ENCODE measurements at places on chromosomes 4 and X.

DNA sequence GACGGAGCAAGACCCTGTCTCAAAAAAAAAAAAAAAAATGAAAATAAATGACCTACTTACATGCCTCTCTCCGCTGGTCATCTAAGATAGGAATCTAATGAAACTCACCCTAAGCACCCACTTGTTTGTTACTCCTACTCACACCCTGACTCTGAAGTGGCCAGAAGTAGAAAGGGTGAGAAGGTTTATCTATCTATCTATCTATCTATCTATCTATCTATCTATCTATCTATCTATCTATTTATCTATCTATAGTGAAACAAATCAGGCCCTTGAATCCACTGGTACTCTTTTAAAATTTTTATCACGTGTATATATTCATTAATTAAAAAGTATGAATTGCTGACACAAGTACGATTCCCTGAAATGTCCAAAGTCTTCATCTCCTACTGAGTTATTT, 75.2 kb downstream of the SLC10A7 start:
- no peak for DNase-seq

DNA sequence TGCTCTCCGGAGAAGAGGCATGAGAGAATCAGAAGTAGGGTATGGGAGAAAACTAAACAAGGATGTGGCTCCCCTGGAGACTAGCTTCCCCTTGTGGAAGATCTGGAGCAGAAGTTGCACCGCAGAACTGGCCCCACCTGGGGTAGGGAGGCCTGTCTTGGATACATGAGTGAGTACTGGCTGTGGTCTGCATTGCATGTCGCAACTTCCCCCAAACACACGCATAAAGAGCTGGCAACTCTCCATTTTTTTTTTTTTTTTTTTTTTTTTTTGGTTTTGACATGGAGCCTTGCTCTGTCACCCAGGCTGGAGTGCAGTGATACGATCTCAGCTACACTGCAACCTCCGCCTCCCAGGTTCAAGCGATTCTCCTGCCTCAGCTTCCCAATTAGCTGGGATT, 119.9 kb downstream of the EGF start:
- DNase-seq, result no peak

DNA sequence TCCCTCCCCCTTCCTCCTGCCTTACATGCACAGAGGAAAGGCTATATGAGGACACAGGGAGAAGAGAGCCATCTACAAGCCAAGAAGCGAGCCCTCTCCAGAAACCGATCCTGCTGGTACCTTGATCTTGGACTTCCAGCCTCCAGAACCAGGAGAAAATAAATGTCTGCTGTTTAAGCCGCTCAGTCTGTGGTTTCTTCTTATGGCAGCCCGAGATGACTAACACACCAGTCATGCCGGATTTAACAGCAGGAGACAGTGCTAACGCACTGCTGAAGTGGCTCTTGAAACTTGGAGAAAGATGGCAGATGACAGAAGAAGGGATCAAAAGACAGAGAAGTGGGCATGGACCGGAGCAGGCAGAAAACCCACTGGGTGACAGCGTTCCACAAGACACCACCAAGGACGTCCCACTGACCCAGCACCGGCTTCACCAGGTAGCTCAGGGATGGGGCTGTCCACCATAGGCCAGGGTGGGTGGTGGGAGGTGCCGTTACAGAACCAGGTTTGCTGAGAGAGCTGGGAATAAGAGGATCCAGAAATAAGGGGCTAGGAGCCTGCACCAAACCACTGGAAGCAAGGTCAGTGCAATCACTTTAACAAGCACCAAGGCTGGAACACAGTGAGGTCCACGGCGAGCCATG, 6.2 kb upstream of the MAN2B2 start:
- DNase-seq, result no peak

DNA sequence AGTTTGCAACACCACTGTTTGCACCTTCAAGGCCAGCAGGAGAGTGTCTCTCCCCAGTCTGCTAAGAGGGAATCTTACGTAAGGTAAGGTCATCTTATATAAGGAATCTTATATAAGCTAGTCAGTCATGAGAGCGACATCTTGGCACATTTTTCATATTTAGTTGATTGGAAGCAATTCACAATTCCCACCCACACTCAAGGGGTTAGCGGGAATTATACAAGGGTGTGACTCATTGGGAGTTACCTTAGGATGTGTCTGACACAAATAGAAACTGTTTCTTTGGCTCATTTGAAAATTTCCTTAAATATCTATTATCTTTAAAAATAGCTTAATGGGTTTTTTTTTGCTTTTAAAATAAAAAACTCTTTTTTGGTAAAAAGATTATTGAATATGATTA, 62.1 kb upstream of the GRPR start:
- no peak for DNase-seq

DNA sequence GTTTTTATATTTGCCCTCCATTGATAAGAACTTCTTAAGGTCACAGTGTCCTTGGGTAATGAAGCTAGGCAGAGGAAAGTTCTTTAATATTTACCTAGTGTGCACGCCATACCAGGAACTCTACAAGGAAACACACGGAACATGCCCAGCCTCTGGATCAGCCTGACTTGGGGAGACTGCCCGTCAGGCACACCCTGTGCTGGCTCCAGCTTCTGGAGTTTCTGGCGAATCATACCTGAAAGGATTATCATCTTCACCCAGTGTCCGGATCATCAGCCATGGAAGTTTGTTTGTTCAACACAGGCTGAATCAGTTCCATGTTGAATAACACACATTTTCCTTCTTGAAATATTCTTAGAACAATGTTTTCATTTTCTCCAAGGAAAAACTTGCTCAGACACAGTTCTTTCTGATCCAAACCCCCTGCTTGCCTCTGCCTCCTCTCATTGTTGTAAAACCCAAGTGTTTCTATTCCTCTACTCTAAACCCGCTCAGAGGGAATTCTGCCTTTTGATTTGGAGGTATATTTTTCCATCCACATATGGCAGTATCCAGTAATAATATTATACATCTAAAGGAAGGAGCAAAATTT, 176.7 kb downstream of the SHROOM3 start:
- no peak for DNase-seq

- DNase-seq, result no peak
These were observed 61.4 kb downstream of the WFS1 start for GRCh38 chr4:6331018-6331417.

DNA sequence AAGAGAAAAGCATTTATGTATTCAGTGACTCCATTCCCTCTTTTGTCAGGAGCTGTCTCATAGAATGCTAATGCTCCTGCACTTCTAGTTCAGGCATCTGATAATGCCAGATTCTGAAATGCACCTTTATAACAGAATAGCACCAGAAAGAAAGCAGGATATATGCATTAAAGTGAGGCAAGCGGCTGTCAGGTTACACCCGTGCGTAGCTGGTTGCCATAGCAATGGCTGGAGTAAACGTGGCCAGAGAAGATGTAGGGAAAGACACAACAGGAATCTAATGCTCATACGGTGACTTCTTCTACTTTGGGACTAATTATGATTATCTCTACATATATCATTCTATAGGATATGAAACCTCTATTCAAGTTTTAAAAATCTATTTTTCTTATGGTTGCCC, 5.9 kb downstream of the EMCN start:
- no peak for DNase-seq

- DNase-seq, result no peak
These were observed 148.3 kb downstream of the DCTD start for GRCh38 chr4:182768838-182769237.

DNA sequence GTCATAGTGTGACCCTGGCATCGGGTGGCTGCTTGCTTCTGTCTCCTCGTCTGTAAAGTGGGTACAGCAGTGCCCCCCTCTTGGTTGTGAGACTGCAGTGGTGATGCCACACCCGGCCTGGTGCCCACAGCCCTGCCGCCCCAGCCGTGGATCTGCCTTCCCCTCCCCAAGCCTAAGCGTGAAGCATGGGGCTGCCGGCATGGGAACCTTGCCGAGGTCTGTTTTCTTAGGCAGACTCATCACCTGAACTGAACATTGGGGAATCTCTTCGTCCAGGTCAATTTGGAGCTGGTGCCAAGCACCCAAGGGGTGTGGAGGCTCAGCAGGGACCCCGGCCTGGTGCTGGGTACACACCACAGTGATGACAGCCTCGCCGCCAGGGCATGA, 108.4 kb downstream of the PSAPL1 start:
- no peak for DNase-seq

DNA sequence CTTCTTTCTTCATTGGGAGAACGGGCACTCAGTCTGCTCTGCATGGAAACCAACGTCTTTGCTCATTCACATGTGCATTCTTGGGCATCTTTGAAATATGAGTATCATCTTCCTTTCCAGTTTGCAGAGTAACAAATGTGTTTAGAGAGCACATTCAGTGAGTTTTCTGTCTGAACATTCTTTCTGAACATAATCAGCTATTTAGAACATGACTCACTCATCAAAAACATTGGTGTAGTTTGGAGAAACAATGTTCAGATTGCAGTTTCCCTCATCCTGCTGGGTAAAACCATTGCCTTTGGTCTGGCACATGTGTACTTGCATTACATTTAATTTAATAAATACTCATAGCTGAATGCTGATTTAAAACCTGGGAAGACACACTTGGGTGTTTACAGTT, 81.5 kb upstream of the F9 start:
- no peak for DNase-seq

DNA sequence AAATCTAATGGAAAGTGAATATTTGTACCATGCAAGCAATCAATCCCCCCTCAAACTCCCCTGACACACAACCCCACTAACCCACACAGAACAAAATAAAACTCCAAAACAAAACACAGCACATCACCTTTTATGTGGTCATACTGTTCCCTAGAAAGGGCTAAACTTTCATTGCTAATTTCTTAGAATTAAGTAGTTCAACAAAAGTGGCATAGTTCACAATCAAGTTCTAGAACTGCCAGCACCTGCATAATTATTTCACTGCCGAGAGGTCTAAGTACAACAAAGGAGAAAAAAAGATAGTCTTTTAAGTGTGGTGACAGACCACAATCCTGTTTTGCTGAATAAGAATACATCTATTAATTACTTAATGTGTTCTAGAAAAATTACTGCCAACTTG, 58.8 kb downstream of the AMMECR1 start:
- DNase-seq, result no peak

DNA sequence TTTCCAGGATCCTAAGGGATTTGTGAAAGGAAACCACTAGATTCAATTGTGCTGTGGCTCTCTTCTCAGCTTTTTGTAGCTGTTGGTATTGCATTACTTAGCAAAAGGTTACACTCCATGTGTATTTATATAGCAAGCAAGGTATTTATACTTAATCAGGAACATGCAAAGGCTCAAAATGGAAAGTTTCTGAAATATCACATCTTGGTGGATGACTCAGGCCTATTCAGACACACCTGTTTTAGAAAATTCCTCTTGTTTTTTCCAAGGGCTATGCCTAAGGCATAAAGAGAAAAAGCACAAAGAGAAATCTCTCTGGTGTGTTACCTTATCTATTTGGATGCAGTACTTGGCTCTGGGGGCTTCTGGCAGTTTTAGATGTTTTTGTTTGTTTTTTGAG, 144.4 kb upstream of the GALNT7 start:
- DNase-seq, result no peak

GRCh38 chrX:41291309-41291708, 42.7 kb upstream of the DDX3X start:
- DNase-seq, result no peak

GRCh38 chr4:7030856-7031255, 12.3 kb upstream of the TADA2B start:
- DNase-seq, result no peak

DNA sequence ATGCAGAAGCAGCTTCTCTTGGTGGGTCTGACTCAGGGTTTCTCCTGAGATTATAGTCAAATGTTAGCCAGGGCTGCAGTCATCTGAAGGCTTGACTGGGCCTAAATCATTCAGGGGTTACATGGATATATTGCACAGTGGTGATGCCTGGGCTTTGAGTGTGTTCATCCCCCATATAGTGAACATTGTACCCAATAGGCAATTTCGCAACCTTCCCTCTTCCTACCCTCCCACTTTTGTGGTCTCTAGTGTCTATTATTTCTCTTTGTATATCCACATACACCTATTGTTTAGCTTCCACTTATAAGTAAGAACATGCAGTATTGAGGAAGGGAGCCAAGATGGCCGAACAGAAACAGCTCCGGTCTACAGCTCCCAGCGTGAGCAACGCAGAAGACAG, 90.3 kb upstream of the CAMK2D start:
- no peak for DNase-seq

DNA sequence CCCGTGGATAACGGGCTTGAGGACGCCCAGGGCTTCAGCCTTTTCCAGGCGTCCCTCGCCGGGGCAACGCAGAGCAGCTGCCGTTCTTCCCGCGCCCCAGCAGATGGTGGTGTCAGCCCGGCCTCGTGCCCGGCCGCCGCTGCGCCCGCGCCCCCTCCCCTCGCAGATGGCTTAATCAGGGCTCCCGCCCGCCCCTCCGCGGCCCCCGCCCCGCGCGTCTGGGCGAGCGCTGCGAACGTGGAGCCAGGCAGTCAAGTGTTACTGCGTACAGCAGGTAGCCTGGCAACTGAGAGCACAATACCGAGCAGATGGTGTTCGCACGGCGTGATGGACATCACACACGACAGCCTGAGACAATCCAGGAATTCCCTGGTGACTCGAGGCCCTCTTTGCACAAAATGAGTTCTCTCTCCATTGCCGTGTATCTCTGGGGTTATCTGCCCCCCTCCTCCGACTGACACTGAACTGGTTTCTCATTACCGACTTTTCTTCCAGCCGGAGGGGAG, 69.3 kb downstream of the MGST2 start:
- DNase-seq, result peak; percentile 91

DNA sequence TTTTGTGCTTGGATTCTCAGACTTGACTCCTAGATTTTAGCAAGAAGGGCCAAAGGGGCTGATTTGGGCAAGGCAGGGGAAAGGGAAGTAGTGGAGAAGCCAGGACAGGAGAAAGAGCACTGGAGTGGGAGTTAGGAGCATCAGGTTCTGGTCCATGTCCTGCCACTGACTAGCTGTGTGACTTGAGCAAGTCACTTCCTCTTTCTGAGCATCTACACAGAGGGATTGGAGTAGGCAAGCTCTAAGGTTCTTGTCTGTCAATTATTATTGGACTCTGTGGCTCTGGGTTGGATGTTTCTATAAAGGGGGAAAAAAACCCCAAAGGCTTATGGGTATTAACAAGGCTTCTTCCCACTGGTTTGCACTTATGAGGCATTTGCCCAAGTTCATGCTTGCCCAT, 24.4 kb downstream of the PLAC1 start:
- DNase-seq, result no peak

DNA sequence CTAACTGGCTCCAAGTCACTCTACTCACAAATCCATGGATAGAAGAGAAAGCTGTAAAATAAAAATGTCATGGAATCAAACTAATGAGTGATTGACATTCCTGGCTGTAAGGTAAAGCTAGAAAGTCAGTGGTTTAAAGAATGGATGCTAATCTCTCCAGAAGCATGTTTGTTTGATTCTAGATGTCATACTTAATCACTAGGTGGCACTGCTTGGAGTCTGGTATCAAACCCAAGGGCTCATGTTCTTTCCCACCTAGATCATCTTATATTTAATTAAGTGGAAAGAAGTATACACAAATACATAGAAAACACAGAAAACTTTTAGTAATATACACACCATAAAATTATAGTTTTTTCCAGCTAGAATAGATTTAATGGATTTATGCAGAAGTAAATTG, 2666.6 kb downstream of the PCDH7 start:
- no peak for DNase-seq

DNA sequence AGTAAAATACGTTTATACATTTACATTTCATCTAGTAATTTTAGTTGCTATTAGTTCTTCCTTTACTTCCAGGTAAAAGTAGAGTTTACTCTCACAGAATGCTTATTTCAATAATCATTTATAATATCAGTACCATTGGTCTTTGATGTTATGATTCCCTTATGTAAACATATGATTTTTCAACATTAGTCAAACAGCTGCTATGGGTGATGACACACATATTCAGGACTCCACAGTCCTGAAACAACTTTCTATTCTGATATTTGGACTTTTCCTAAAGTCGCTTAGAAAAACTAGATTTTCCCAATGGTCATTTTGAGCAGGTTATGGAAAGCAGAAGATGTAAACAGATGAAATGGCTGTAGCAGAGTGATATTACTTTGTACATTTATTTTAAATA, 369.8 kb downstream of the UNC5C start:
- no peak for DNase-seq
